Psoas muscle (tissue), 8 donors: ENCODE measurements at places on chromosomes 16 and 17.

DNA sequence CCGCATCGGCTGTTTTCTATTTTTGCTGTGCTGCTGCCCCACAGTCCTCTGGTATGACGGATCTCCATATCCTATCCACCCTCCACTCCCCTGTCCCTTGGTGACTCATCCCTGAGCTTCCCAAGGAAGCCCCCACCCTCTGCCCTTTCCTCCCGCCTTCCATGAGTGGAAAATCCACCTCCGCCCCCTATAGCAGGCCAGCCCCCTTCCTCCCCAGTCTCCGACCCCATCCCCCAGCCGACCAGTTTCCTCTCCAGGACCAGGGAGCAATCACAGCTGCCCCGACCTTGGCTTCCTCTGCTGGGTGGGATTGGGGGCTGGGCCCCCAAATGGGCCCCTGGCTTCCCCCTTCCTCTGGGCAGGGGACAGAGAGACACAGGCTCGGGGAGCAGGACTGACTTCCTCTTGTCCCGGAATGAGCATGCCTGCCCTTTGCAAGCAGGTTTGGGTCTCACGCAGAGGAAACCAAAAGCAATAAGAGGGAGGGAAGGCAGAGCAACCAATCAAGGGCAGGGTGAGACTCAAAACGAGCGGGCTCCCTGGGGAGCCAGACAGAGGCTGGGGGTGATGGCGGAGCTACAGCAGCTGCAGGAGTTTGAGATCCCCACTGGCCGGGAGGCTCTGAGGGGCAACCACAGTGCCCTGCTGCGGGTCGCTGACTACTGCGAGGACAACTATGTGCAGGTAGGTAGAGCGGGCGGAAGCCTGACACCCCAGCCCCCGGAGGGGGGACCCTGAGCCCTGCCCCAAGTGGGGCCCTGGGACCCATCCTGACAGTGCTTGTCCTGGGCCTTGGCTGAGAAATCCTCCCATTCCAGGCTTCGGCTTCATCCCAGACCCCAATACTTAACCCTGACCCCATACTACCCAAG, at the start of the genes ABI3 and GNGT2:
TSS of gene ABI3 (plus strand) at position 550 of the 872 bp plus-strand sequence. CDS start at position 568, 18 bp downstream.
TSS of gene GNGT2 (minus strand) at position 417 of the 872 bp plus-strand sequence. CDS start 3,152 bp downstream, outside the sequence.
- peak; percentile 43 for DNase-seq

DNA sequence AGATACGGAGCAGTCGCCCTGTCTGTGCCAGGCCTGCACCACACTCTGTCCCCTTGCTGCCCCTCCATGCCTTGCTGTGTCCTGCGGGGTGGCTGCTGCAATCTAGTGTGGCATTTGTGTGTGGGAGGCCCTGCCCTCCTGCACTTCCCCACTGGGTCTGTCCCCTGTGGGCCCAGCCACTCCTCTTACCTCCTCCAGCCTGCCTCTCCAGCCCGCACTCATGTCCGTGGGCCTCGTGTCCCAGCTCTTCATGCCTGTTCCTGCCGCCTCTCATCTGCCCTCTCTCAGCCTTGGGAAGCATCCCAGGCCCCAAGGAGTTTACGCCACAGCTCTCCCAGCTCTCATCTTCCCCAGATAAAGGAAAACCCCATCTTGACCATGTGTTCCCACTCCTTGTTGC, 26.6 kb downstream of the CRAMP1 start:
- DNase-seq = no peak

GRCh38 chr16:79124016-79124756, 476.4 kb downstream of the MAF start:
- DNase-seq = no peak

GRCh38 chr17:78322858-78323455, 36.9 kb downstream of the SOCS3 start:
- DNase-seq = peak; percentile 73

DNA sequence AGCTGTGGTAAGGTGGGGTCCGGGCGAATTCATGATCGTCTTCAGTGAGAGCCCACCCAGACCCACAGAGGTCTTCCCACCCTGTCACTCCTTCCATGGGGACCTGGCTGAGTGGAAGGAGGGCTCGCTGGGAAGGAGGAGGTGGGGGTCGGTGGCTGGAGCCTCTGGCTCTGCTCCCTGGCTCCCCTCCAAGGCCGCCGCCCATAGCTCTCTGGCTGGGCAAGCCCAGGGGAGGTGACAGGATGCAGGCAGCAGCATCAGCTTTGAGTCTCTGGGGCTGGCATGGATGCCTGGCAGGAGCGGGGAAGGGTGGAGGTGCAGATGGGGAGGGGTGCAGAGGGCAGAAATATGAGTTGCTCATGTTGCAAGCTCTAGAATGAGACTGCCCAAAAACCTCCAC, 147.0 kb downstream of the ENGASE start:
- DNase-seq = no peak

GRCh38 chr17:8118769-8119580, 661 bp upstream of the ALOXE3 start:
- DNase-seq = peak; percentile 94
